ENCODE measurements at places on chromosomes 16 and 17. TPM values are rescaled to one million over a fixed set of nuclear protein-coding genes. Genes with fewer than 3 reads are reported as not detected.
A peak's percentile ranks its signal among the peaks of the same experiment; 100 is the strongest.

- peak; percentile 51 for DNase-seq
Measured at GRCh38 chr16:85302018-85302847, 190.0 kb upstream of the CIBAR2 start.

DNA sequence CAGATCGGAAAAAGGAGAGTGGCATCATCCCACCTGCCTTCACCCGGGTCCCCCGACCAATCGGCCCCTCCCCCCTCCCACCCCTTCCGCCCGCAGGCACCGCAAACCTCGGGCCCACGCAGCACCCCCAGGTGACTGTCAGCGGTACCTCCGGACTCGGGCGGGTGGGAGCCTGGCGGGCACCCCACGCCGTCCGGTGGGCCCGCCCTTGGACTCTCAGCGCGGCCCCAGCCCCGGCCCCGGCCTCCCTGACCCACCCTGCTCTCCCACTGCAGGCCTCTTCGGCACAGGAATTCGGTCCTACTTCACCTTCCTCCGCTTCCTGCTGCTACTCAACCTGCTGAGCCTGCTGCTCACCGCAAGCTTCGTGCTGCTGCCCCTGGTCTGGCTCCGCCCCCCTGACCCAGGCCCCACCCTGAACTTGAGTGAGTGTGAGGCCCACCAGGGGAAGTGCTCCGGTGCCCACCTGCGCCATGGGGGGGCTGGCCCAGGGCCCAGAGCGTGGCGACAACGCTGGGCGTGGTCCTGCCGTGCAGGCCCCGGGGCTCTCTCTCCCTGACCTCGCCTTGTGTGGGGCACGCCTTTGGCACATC lies 1.6 kb downstream of the TMC8 start:
- DNase-seq: no peak

DNA sequence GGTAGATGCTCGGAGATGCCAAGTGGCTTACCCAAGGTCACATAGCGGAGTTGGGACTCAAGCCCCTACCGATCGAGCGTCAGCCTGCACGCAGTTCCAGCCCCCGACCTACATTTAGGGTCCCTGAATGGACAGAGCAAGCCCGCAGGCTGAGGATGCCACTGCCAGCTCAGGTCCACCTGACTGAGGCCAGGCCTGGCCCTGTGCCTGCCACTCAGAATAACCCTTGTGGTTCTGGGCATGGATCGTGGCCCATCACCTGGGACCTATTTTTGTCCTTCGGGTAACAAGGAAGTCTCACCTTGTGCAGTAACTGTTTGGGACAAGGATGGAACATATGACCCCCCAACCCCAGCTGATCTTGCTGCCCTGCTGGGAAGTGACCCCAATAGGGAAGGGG lies 17.1 kb downstream of the CDH16 start:
- no peak for DNase-seq

DNA sequence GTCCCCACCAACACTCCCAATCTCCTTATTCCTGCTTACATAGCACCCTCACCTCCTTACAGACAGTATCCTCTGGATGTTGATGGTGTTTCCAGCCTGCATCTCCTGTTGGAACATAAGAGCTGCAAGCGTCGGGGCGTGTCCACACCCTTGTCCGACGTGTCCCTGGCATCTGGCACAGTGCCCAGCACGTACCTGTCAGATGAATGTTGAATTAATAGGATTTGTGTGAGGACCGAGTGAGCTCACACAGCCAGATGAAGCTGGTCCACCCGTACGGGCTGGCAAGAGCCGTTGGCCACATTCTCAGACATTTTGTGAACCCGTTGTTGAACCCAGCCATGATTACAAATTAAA lies 12.2 kb upstream of the CBX4 start:
- peak; percentile 36 for DNase-seq

GRCh38 chr17:58487589-58488427 lies at the start of gene HSF5:
Gene HSF5, minus strand, starts transcription at chr17:58488408. Its CDS starts 134 bp downstream, at chr17:58488274.
- no peak for DNase-seq

TNFSF13 gene
- 3.2 TPM for total RNA-seq

DNA sequence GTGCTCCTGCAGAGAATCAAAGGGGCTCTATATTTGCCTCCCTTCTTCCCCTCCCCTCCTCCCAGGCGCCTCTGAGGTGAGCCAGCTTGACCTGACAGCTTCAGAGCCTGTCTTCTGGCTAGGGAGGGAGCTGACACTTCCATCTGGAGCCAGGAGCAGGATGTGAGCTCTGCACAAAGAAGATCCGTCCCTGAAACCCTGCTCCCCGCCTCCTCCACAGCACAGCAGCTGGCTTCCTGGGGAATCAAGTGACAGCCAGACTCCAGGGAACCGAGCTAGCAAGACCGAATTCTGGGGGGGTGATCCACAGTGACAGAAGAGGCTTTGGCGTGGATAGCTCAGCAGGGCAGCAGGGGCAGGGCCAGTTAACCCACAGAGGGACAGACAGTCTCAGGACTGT lies 37.2 kb downstream of the CCDC182 start:
- DNase-seq: no peak

DNA sequence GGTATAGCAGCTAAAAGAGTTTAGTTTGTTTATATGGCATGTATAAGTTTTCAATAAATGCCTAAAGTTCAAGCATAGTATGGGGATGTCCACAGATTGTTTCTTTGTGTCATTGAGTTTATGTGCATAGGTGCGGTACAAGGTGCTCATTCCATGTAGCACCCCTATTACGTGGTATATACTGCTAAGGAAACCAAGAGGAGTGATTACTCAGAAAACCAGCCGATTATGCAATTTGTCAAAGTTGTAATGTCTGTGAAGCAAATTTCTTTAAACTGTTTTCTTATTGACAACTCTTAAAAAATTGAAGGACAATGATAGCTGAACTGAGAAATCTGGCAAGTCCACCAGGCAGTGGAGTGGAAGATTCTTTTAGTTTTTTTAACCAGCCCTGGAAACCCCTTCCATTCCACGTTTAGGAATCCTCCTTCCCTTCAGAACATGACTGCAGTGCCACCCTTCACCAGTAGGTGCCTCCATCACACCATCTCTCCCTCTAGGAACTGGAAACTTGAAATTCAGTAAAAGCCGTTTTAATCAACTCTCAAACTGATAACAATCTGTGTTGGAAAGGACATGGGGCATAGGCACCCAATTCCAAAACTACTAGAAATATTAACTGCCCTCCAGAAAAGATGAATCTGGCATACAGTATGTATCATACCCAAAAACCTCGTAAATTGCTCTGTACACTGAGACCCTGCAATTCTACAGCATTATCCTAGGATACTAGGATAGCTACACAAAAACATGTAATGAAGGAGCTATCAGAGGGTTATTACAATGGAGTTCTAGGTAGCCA lies 43.5 kb downstream of the REXO5 start:
- peak; percentile 58 for DNase-seq

DNA sequence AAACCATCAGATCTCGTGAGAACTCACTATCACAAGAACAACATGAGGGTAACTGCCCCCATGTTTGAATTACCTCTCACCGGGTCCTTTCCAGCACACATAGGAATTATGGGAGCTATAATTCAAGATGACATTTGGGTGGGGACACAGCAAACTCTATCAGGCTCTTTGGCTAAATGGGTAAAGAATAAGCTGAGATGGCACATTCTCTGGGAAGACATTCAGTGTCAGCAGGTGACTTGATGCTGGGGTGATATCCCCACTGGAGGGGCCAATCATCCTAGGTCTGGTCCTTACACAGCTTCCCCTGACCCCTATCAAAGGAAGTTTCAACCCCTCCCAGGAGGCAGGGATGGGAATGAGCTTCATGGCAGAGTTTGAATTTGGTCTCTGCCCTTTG lies 664.0 kb upstream of the EEF2KMT start:
- no peak for DNase-seq

- no peak for DNase-seq
Measured at GRCh38 chr16:74485916-74486315, 64.6 kb upstream of the CLEC18B start.
